Activated naive CD8-positive, alpha-beta T cell treated with anti-CD3 and anti-CD28 coated beads, Interleukin-2, amount 10 ng/mL, durations not matched to agents 7 days and 5 days (primary cell): ENCODE measurements at places on chromosomes 7 and 10.

- DNase-seq, result no peak
Measured at GRCh38 chr10:122688293-122688989, 11.2 kb downstream of the C10orf120 start.

GRCh38 chr10:78565841-78566240 lies 502.9 kb upstream of the ZMIZ1 start:
- DNase-seq, result no peak

DNA sequence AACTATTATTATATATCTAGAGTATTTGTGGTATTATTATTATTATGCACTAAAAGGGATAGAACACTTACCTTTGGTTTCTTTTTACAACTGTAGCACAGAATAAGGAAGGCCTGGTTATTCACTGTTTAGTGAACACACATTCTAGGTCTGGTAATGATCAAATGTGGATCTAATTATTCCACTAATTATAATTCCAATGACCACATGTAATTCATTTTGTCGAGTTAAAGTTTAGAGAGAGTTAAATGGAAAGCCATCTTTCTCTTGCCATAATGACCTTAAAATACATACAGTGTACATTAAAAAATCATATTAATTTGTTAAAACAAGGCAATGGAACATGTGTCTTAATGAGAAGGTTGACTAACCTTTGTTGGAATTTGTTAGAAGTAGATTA lies 147.8 kb downstream of the SEM1 start:
- no peak for DNase-seq

- no peak for DNase-seq
Measured at GRCh38 chr7:31419505-31420055, 79.1 kb upstream of the NEUROD6 start.

GRCh38 chr7:123054357-123055133 lies 59.0 kb upstream of the TAS2R16 start:
- no peak for DNase-seq

DNA sequence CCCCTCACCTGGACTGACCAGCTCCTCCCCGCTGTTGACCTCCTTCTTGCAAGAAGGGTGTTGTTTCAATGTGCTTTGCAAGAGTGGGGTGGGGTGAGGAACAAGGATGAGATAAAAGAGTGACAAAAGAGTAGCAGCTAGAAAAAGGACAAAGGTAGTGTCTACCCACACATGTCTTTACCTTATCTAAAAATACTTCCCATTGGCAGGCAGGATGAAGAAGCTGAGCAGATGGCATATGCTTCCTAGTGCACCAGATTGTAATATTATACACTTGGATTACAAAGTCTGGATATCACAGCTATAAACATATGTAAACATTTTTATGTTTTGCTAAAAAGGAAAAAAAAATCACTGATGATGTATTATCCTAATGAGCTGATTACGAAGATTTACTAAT lies 34.5 kb downstream of the CHN2 start:
- DNase-seq, result no peak

GRCh38 chr7:43141091-43141490 lies 28.6 kb downstream of the HECW1 start:
- no peak for DNase-seq

GRCh38 chr7:38893061-38893460 lies 15.9 kb downstream of the VPS41 start:
- DNase-seq, result no peak

DNA sequence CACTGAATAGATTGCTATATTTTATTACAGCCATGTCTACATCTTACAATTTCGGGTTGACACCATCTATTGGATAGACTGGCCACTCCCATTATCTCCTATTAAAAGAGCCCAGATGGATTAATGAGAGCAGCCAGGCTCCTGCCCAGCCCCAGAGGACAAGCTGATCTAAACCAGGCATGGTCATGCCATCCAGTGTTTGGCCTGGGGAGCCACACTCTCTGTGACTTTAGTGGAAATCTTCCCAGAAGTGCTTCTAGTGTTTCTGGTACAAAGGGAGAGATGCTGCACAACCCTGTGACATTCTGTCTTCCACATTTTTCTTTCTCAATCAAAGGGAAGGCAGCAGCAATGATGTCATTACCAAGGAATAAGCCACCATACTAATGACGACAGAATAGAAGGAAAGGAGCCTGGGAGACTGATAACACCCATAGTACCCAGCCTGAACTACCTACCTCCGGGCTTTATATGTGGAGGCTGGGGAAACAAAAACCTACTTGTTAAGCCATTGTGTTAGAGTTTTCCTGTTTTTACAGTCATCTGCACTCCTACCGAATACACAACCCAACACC lies 5.0 kb downstream of the NEBL start:
- DNase-seq, result no peak

- DNase-seq, result no peak
Measured at GRCh38 chr7:150986099-150986512, 4.7 kb upstream of the NOS3 start.

DNA sequence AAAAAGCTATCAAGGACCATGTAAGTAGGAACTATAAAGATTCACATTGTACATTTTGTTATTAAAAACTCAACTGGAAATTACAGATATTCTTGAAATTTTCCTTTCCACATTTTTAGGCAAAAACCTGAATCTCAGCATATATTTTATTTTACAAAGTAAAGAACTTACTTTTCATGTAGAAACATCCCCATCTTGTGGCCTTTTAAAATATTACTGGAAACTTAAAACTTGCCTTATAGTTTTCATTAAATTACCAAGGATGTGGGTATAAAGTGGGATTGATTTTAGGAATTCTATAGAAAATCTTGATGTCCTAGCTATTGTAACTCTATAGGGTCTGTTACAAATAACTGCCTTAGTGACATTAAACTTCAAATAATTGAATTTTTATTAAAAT lies 10.6 kb downstream of the DBF4 start:
- no peak for DNase-seq

- DNase-seq, result no peak
Measured at GRCh38 chr7:142025896-142026295, 30.2 kb downstream of the MGAM start.

DNA sequence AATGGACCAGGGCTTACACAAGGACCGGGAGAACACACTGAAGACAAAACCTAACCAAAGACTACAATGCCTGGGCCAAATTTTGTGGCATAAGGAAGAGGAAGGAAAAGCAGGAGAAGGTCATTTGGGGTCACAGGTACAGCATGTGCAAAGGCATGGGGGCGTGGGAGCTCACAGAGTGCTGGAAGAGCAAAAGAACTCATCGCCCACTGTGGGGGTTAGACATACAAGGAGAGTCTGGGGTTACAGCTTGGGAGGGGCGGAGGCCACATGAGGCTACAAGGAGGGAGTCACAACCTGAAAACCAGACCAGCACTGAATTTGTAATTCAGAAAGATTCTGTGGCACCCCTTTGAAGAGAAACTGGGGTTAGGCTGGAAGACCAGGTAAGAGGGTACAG lies 9.7 kb downstream of the PUS7 start:
- DNase-seq, result no peak

- DNase-seq, result no peak
Measured at GRCh38 chr10:6741541-6741941, 161.5 kb upstream of the PRKCQ start.

- DNase-seq, result peak; percentile 63
Measured at GRCh38 chr10:114541081-114541796, 116.8 kb downstream of the ABLIM1 start.

DNA sequence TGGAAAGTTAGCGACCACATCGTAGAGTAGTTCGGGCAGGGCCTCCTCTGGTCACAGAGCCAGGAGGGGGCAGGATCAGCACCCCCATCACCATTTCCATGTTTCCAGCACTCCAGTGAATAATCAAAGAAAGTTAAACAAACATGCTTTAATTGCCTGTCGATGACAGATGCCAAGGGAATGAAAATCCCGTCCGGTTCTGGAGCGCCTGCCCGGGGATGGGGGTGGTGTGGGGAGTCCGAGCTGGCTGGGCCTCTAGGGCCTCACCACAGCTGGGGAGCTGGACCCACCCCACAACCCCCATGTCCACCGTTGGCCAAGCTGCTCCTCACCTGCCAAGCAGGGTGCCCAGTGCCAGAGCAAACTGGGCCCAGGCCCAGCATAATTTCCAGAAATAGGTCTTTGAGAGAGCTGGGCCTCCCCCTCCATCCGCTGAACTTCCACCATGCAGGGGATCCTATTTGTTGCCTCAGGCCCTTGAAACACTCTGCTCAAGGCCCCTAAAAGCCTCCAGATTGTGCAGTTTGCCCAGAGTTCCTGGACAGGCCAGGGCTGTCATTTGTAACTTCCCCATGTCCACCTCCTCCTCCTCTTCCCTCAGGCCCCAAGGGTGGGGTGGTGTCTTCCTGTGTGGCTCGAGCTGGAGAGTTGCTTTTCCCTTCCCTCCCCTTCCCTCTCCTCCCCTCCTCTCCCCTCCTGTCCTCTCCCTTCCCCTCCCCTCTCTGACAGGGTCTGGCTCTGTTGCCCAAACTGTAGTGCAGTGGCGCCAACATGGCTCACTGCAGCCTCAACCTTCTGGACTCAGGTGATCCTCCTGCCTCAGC lies 101.0 kb downstream of the MYL10 start:
- DNase-seq, result no peak

DNA sequence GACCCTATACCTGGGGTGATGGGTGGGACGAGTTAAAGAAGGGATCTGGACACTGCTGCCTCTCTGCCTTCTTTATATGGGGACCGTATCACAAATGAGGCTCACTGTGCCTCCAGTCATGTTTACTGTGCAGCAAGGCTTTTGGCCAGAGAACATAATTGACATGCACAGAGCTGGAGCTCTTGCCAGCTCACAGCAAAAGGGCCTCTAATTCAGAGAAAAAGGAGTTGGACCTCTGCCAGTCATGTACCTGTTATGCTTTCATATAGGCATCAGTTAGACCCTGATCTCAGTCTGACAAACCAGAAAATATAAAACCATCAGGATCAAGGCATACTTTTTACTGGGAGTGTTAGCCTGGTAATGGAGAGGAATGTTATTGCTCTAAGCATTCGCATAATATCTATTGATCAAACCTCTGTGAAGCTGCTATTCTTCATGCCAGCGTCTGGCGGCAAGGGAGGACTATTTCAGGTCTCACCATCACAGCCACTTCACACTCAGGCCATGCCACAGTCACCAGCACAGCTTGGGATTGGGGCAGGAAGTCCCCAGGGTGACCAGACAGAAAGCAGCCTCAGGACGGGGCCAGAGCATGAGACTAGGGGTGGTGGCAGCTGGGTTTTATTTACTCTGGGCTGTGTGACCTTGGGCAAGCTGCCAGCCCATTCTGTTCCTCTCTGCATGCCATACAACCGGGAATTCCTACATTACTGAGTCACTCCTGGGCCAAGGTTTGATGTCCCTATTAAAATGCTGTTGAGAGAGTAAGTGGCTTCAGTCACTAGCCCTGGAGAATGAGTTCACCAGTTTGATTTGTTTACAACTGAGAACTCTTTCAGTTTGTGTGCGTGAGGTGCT lies 90.1 kb downstream of the NPSR1 start:
- no peak for DNase-seq

- DNase-seq, result no peak
Measured at GRCh38 chr10:57759777-57760176, 507.9 kb downstream of the IPMK start.

- DNase-seq, result no peak
Measured at GRCh38 chr7:136874393-136875032, 6.1 kb downstream of the CHRM2 start.

GRCh38 chr10:73220989-73221388 lies 26.1 kb downstream of the DNAJC9 start:
- DNase-seq, result no peak

DNA sequence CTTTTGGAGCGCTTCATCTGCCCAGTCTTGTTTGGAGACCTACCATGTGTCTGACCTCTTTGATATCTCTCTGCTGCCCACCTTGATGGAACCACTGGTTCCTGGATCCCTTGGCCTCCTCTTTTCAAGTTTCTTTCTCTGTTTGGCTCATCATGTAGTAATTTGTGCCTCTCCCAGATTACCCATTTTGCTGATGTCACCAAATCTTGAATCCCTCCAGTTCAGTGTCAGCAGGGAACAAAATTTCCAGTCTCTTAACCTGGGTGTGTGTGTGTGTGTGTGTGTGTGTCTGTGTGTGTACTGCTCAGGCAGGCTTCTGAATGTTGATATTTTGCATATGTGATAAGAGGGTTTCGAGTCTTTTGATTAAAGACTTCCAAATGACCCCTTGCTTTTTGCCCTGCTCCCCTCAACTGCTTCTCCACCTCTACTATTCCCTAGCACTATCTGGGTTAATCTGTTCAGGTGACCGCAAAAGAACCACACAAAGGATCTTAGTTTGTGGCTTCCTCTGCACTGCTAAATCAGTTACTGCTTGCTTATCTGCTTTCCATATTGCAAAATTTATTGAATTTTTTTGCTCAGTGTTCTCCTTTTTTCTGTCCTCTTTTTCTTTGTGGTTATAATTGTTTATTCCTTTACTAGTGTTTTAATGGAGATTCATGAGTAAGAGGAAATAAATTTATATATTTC lies 25.7 kb downstream of the MYO3A start:
- DNase-seq, result no peak

DNA sequence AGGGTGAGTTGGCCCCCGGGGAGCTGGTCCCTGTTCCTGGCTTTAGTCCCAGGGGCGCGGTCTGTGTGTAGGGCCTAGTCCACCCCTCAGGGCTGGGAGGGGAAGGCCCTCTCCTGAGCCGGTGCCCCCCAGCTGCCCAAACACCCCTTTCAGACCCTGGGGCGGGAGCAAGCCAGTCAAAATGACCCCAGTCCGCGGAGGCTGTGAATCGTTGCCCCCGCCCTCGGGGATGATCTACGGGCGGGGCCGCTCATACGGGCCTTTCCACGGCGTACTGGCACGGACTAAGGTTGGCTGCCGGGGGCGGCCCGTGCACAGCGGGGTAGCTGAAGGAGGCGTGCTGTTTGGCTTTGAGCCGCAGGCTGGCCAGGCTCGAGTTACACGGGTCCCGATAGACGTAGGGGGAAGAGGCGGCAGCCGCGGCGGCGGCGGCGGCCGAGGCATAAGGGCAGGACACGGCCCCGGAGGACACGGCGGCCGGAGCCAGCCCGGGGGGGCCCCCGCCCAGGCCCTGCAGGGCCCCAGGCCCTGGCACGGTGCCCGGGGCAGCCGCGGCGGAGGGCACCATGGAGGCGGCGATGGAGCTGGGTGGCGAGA lies 4.3 kb downstream of the ELOVL3 start:
- DNase-seq, result no peak

DNA sequence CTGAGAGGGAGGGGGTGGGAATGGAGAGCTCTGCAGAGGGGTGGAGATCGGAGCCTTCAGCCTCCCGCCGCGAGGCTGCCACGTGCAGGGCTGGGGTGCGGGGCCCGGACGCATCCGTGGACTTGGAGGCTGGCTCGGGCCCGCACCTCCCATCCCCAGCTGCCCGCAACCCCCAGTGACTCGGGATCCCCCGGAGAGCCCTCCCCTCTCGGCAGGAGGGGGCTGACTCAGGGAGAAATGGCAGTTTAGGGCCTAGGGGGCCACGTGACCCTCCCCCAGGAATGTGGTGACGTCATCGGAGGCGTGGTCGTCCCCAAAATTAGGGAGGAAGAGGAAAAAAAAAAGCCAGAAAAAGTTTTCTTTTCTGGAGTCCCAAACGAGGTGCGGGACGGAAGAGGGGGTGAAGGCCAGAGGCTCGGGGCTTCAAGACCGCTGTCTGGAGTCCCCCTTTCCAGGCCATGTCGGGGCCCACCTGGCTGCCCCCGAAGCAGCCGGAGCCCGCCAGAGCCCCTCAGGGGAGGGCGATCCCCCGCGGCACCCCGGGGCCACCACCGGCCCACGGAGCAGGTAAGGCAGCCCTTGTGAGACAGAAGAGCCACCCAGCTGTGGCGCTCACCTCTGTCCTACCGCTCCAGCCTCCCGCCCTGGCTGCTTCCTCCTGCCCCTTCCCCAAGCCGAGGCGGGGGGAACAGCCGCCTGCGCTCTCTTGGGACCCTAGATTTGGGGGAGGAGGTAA lies at the start of gene TRIP6:
Gene TRIP6, plus strand, starts transcription at position 348 of the 736 bp plus-strand sequence. Its CDS starts 111 bp downstream, at position 459.
- DNase-seq, result peak; percentile 72
